Activated gamma-delta T cell (primary cell): ENCODE measurements at places on chromosomes 13 and 19.

DNA sequence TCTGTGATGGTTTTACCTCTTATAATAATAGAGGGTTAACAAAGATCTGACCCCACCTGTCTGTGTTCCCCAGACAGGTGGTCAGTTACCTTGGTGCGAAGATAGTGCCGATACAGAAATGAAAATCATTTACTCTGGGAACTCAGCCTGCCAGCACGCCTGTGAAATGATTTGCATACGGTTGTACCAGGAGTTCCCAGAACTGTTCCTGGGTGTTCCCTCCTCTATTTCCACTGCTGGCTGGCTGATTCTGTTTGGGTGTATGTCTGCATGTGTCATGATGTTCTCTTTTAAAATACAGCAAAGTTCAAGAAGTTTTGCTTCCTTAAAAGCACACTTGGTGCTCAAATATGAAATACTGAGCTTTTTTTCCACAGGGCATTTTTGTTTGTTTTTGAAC lies 527.1 kb downstream of the FGF9 start:
- no peak for DNase-seq

DNA sequence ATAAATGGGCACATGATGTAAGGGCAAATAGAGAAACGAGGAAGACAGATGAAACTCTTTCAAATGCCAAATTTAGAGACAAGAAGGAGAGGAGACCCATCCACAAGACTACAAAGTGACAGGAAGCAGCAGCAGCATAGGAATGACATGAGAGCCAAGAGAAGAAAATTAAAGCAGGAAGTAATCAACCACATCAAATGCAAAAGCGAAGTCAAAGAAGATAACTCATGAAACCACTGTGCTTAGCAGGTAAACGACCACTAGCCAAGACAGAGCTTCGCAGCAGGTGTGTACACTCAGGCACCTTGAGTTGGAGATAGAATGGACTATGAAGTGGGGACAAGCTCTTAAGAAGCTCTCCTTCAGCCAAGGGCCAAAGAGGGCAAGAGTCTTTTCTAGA lies 64.1 kb downstream of the KLF12 start:
- no peak for DNase-seq

DNA sequence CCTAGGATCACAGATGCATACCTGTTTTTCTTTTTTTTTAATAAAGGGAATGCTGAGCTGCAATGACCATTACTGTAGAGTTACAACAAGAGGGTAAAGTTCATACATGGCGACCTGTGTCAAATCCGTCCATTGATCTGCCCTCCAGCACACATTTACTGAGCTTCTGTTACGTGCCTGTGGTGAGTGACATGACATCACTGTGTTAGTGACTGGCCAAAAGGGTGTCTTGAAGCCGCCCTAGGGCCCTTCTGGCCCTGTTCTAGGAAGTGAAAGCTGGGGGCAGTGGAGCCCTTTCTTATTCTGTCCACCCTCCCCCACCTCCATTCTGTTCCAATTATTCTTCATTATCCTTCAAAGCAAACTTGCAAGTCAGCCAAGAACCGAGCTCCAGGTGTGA lies 66.3 kb downstream of the ZIC5 start:
- DNase-seq = no peak

GRCh38 chr13:96796091-96796633 lies 198.1 kb downstream of the OXGR1 start:
- DNase-seq = no peak

GRCh38 chr19:8085598-8086408 lies 33.2 kb downstream of the CCL25 start:
- DNase-seq = no peak

- DNase-seq = no peak
These were observed at the start of gene ZNF415 for GRCh38 chr19:53132141-53132991. TSS of gene ZNF415 (minus strand) at chr19:53132910. CDS start at chr19:53122676, 10,234 bp downstream.

GRCh38 chr19:39655613-39656012 lies at the start of gene LGALS16:
TSS of gene LGALS16 (plus strand) at chr19:39655913. CDS start at chr19:39655962, 49 bp downstream.
- no peak for DNase-seq

DNA sequence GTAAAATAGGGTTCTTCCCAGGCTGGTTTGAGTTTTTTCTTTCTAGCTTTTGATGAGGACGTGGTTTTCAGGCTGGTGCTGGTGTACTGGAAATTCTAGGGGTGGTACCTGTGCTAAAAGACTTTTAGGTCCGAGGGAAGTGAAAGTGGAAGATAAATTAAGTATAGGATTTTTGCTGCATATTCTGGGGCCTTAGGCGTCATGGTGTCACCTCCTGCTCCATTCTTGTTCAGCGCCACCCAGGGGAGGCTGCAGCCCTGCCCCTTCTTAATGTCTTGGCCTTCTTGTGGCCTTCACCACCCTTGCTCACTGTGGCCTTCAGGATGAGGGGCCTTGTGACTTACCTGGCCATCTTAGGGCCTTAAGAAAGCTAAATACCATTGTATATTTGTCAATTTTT lies 12.4 kb downstream of the ZNF552 start:
- DNase-seq = no peak

DNA sequence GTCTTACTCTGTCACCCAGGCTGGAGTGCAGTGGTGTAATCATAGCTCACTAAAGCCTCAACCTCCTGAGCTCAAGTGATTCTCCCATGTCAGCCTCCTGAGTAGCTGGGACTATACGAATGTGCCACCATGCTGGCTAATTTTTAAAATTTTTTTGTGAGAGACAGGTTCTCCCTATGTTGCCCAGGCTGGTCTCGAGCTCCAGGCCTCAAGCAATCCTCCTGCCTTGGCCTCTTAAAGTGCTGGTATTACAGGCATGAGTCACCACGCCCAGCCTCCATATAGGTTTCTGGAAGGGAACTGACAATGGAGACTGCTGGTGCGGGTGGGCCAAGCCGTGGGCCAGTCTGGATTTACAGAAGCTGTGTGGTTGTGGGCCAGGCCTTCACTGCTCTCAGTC lies 189.2 kb downstream of the URI1 start:
- DNase-seq = no peak

GRCh38 chr13:23622985-23623384 lies 52.8 kb downstream of the TNFRSF19 start:
- DNase-seq = no peak

DNA sequence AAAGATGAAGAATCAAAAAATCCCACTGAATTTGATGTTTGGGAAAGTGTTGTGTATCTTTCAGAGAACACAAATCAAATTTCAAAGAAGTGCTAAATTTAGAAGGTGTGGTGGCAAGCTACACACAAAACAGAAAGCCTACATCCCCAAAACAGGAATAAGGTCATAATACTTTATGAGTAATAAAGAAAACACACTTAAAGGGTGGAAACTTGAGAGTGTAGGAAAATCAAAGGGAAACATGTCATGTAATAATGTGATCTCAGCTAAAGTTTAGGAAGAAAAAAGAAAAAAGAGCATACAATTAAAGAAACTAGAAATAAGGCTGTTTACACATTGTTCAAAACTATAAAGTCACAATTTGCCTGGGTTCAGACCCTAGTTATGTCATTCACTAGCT lies 668.7 kb downstream of the PCDH17 start:
- no peak for DNase-seq

DNA sequence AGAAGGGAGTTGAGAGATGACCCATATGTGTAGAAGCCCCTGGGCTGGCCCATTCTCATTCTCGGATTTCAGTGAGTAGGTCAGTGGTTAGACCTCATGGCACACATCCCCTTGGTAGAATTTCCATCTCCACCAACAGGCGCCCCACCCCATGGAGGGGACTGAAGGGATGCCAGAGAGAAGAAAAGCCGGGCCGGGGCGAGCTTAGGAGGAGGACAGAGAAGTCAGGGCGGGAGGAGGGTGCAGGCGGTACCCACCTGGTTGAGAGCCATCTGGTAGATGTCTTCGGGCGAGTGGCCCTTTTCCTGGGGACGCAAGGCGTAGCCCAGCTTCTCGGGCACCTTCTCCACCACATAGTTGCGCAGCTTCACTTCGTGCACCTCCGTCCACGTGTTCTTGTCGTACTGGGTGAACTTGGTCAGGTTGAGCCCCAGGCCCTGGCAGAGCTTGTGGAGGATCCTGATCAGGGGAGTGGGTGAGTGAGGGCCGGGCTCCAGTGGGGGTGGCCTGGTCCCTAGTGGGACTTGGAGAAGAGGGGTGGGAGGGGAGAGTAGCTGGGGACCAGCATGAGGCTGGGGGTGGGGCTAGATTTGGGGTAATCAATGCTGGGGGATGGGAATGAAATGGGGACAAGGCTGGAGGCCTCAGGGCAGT lies 2.5 kb downstream of the IL4I1 start:
- no peak for DNase-seq

DNA sequence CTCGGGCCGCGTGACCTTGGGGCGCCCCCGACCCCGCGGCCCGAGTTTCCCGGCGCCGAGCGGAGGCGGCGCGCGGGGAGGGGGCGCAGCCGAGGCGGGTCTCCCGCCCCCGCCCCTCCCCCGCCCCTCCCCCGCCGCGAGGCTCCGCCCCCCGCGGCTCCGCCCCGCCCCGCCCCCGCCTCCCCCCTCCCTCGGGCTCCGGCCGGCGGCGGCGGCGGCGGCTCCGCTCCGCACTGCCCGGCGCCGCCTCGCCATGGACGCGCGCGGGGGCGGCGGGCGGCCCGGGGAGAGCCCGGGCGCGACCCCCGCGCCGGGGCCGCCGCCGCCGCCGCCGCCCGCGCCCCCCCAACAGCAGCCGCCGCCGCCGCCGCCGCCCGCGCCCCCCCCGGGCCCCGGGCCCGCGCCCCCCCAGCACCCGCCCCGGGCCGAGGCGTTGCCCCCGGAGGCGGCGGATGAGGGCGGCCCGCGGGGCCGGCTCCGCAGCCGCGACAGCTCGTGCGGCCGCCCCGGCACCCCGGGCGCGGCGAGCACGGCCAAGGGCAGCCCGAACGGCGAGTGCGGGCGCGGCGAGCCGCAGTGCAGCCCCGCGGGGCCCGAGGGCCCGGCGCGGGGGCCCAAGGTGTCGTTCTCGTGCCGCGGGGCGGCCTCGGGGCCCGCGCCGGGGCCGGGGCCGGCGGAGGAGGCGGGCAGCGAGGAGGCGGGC lies at the start of gene HCN2:
Gene HCN2, plus strand, starts transcription at position 189 of the 703 bp plus-strand sequence. Its CDS starts 65 bp downstream, at position 254.
- DNase-seq = no peak

DNA sequence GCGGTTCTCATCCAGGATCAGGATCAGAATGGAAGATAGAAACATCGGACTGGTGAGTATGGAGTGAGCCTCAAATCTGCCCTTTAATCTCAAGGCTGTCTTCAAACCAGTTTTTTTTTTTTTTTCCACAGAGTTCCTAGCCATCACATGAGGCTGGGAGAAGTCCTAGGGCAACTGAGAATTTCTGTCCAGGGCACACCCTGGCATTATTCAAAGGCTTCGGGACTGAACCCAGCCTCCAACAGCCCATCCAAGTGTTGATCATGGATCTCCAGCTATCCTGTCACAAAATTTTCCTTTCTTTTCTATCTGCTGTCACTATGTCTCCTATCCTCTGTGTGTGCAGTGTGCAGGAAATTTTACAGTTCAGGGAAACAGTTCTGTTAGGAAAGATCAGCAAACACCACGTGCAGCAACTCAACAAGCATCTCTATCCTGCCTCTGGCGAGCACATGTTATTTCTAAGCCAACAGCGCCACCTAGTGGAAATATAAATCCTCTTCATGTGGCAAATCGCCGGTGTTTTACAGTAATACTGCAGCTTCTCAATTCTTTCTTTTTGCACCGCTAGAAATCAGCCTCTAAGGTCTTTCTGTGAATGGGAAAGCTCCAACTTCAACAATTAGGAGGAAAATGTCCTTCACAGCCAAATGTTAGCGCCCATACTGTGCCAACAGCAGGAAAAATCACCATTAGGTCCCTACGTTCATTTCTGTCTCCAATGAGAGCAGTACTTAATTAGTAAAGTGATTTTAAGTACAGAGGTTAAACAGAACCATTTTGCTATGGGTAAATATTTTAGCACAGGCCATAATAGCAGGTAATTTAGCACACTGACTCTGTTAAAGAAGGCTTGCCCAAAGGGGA lies 21.4 kb upstream of the ZNF181 start:
- no peak for DNase-seq

DNA sequence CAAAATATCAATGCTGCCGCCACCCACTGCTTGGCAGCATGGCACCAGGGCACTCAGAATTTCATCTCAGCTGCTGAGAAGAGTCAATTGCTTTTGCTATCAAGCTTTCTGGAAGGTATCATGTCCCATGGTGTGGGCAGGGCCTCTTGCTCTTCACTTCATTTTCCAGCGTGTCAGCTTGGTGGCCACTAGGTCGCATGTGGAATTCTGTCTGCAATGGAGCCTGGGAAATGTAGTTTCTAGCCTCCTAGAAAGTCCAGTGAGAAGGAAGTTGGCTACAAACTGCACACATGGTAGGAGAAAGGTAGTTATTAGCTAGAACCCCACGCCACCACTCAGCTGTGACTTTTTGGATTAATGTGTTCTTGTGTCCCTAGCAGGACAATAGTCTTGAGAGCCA lies 105.3 kb downstream of the MYO16 start:
- DNase-seq = no peak

DNA sequence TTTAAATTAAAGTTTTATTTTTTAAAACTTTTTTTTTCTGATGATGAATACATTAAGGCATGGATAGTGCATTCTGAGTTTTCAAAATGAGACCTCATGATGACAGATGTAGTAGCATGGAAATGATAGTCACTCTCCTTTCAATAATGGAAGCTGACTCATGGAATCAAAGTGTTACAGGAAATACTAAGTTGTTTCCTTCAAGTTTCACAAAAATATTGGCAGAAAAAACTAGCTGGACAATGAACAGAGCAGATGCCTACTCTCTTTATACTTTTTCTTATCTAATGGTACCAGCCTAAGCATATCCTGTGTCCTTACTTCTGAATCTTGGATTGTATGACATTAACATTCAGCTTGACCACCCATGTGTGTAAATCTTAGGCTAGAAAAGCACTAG lies 1337.3 kb downstream of the PCDH9 start:
- DNase-seq = no peak

- no peak for DNase-seq
These were observed 87.1 kb downstream of the ATP11A start for GRCh38 chr13:112776971-112777370.

- no peak for DNase-seq
These were observed 26.1 kb downstream of the PPP5C start for GRCh38 chr19:46372901-46373490.

- DNase-seq = no peak
These were observed 276 bp downstream of the ALG11 start for GRCh38 chr13:52012512-52012836.

GRCh38 chr19:7654401-7654800 lies 14.4 kb upstream of the RETN start:
- no peak for DNase-seq

GRCh38 chr19:571566-571974 lies 826 bp upstream of the BSG start:
- no peak for DNase-seq
